ENCODE measurements at places on chromosomes 4 and X.

GRCh38 chr4:26302031-26302899 lies 18.5 kb upstream of the RBPJ start:
- DNase-seq = no peak

DNA sequence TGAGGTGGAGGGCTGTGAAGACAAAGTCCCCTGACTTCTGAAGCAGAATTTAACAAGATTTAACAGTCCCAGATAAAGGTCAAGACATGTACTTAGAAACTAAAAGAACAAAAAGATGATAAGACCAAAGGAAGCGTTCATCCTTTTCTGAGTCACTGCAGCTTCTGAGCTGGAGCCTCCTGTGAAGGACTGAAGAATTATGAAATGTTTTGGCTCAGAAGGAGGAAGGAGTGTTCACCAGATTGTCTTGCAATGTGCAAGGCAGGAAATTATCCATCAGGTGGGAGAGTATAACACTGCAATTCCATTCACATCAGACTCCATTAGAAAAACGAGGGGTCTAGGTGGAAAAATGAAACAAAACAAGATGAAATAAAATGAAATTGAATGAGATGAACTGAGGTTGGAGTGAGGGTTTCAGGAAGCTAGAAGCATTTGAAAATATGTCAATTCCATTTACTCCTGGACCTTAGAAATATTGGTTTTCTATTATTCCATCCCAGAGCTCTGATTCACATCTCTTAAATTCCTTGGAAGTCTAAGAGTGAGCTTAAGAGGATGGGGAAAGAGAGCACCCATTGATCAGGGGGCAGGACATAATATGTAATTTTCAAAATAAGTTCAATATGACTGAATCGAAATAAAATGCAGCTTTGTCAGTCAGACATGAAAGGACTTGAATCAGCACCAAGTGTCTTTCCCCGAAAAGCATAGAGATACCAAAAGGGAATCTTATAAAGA lies 186.1 kb upstream of the LNX1 start:
- DNase-seq = no peak

DNA sequence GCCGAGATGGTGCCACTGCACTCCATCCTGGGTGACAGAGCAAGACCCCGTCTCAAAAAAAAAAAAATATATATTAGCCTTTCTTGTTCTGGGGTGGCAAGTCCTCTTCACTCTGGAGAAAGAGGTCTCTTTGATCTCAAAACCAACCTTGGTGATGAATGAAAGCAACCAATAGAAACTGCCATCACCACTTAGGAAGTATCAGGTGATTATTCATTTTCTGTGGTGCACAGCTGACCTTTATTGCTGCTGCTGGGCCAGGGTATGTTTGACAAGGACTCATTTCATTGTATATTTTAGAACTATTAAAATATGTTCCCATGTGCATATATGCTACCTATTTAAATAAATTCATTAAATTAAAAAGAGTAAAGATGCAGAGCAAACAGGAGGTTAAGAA lies 76.0 kb upstream of the KIT start:
- no peak for DNase-seq

- no peak for DNase-seq
These were observed 43.7 kb upstream of the FRMD7 start for GRCh38 chrX:132171478-132171877.

- no peak for DNase-seq
These were observed 291.3 kb upstream of the LDB2 start for GRCh38 chr4:17189759-17190158.

GRCh38 chr4:7335344-7336066 lies 99.2 kb downstream of the PSAPL1 start:
- DNase-seq = no peak

DNA sequence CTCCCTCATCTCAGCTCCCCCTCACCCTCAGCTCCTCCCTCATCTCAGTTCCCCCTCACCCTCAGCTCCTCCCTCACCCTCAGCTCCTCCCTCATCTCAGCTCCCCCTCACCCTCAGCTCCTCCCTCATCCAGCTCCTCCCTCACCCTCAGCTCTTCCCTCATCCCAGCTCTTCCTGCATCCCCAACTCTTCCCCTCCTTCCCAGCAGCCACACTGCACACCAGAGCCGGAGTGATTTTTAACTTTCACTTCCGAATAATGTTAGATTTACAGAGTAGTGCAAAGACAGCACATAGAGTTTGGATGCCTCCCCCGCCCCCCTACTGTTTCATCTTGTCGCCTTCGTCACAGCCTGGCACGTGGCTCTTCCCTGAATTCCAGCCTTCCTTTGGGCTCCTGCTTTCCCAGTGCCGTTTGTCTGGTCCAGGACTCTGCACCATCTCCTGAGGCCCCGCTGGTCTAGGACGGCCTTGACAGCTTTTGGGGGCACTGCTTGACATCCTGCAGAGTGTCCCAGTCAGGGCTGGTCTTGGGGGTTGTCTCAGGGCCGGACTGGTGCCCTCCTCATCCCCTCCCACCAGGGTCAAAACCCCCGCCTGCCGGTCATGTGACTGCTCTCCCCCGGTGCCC lies 110.2 kb downstream of the FAM53A start:
- DNase-seq = no peak

DNA sequence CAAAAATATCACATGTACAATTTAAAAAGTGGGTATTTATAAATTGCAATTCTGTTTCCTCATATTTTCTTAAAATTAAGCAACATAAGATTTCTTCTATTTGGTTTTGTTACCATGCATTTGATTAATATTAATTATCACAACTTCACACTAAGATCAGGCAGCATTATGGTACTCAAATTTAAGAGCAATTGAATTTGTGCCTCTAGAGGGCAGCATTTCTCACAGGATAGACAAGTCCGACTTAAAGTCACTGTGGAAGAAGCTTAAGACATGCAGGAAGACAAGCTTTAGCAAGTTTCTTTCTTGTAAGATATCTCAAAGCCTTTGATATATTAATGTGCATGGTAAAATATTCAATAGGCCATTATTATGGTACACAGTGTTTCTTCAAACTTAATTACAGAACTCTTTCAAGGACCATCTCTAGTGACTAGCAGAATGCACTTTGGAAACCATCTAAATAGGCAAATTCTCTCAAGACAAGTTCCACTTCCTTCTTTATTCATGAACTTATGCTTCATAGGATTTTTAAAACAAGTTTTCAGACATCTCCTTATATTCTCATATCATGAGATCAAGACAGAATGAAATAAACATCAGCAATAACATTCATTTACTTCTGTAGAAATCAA lies 35.0 kb downstream of the FBXW7 start:
- DNase-seq = peak; percentile 7

DNA sequence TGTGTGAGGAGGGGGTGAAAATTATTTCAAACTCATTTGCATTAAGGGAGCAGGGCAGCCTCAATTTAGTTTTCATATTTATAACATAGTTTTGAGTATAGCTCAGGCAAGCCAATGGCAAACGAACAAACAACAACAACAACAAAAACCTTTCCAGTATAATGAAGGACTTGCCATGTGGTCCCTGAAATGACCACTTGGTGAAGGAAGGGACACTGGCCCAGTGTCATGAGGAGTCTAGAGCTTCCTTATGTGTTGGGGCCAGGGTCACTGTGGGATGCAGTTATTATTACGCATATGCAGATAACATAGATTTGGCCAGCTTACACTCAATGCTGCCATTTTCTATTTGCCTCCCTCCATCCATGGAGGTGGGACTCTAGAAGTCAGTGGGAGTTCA lies 23.3 kb downstream of the NKX3-2 start:
- DNase-seq = no peak

DNA sequence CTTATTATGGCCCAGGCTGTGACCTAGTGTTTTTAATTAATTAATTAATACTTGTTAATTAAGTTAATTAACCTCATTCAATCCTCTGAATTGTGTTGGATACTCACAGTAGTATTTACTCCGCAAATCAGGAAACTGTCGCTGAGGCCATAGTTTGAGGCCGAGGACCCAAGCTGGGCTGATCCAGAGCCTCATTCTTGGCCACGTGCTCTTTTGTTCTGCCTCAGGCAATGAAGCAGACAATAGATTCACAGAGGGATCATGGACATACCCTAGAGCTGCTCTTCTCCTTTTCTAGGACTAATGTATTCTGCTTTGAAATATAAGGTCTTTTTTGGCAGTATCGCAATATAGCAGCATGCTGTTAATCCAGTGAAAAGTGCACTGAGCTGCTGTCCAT lies 24.0 kb upstream of the SNCA start:
- no peak for DNase-seq

DNA sequence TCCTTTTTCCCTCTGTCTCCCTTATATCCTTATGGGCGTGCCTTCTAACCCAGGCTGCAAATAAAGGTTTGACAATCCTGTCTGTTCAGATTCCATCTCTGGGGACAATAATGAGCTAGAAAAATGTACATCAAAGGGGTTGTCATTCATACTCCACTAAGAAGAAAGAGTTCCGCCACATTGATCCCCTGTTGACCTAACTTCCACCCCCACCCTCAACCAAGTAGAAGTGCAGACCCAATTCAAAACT lies 541 bp upstream of the GABRA3 start:
- DNase-seq = no peak

- no peak for DNase-seq
These were observed 89.6 kb downstream of the SCD5 start for GRCh38 chr4:82708982-82709381.

DNA sequence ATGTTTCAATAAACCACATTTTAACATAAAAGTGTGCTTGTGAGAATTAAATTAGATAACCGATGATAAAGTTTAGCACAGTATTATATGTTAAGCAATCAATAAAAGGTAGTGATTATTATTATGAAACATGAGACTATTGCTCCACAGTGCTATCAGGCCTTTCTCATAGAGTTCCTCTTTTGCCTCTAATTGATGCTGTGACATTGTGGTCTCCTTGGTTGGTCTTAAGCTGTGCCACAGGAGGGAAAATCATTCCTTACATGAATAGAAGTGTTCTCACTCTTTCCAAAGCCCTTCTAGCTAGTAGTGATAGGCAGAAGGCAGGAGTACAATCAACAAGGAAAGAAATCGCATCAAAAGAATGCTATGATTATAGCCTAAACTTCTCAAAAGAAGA lies 9.2 kb upstream of the PDHA2 start:
- no peak for DNase-seq

- no peak for DNase-seq
These were observed 633.6 kb downstream of the SPRY1 start for GRCh38 chr4:124030147-124030546.

- DNase-seq = no peak
These were observed 316.9 kb upstream of the TET2 start for GRCh38 chr4:104829761-104830160.

GRCh38 chr4:103443324-103443723 lies 245.2 kb upstream of the CENPE start:
- DNase-seq = no peak

DNA sequence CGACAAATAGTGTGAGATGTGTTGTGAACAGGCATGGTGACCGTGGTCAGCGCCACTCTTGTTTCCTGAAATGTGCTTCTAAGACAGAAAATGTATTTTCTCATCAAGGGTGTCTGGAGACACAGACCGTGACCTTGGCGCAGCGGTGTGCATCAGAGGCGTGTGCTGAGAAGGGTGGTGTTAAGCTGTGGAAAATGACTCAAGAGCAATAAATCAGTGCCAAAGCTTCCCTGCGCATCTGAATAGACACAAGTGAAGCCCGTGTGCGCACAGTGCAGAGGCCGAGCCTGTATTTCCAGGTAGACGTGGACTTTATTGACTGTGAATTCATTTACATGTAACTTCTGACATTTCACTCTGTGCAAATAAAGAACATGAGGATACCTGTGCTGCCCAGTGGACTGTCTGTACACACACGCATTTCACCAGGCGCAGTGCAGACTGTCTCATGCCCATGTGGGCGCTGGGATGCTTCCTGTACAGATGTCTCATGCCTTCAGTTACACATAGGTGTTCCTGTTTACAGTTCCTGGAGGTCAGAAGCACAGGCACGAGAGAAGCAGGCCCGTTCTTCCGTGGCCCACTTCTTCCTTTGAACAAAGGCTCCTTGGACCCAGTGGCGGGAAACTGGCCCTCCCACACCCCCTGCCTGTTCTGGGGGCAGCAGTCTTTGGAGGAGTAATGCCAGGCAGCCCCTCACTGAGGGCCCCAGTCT lies 31.9 kb downstream of the NSG1 start:
- no peak for DNase-seq

- no peak for DNase-seq
These were observed 9.4 kb upstream of the CDS1 start for GRCh38 chr4:84573385-84574068.

GRCh38 chr4:114688059-114688458 lies 89.5 kb downstream of the UGT8 start:
- no peak for DNase-seq

GRCh38 chrX:134460862-134461220 lies 876 bp downstream of the HPRT1 start:
- no peak for DNase-seq

DNA sequence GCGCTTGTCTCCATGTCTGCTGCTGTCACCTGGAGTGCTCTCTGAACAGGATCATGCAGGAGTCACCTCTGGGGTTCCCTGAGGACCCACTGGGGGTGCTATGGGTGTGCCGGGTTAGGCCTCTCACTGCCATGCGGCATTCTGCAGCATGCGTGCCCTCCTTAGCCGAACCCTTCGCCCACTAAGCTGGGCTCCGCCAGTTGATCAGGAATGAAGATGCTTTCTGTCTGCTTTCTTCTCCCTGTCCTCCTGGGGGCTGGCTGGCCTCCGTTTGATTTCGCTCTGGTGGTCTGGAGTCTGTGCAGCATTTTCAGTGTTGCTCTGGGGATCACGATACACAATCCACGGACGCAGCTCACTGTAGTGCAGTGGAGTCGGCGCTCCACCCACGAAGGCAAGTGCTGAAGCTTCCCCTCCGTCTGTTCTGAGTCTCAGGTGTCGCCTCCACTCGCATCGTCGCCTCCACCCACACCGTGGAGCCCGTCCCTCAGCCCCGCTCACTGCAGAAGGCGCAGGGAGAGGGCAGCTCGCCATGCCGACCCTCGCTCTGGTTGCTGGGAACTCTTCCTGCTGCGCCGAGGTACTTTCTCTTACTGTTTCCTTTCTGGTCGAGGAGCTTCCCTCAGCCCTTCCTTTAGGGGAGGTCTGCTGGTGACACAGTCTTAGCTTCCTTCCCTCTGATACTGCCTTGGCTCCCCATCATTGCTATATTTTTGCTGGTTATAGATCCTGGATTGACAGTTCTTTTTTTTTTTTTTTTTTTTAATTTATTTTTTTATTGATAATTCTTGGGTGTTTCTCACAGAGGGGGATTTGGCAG lies 29.2 kb downstream of the LETM1 start:
- no peak for DNase-seq

DNA sequence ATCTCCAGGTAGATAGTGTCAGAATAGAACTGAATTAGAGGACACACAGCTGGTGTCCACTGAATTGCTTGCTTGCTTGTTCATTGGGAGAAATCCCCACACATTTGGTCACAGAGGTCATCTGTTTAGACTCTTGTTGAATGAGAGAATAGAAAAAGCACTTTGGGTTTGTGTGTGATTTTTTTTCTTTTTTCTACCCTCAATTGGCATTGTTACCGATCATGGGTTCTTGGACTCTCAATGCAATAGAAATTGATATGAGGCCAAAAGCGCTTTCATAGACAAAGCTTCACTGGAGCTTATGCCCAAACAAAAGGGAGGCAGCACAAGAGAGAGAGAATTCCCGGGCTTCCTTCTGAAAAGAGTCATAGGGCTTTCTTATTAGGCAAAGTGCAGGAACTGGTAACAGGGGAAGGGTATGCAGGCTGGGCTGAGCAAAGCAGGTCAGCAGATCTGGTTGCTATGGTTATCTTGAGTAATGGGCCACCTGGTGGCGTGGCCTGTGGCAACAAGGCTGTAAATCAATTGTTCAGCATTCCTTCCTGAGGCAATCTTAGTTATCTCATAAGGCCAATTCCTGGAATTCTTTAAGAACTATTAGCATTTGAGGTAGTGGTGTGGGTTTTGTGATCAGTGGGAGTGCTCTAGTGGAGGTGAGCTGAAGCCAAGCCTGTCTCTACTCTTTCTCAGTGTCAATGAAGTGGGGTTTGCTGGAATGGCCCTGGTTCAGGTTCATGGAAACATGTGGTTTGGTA lies 5.3 kb upstream of the GPR82 start:
- DNase-seq = no peak

Measured in stimulated activated CD8-positive, alpha-beta memory T cell treated with anti-CD3 and anti-CD28 coated beads, Interleukin-4, amount 100 ng/mL, for 1 hour (primary cell).